Activated T-helper 9 cell treated with anti-CD3 and anti-CD28 coated beads, Interleukin-2, amount 50 U/mL, for 16 hours (primary cell): ENCODE measurements at places on chromosomes 12 and 14.

DNA sequence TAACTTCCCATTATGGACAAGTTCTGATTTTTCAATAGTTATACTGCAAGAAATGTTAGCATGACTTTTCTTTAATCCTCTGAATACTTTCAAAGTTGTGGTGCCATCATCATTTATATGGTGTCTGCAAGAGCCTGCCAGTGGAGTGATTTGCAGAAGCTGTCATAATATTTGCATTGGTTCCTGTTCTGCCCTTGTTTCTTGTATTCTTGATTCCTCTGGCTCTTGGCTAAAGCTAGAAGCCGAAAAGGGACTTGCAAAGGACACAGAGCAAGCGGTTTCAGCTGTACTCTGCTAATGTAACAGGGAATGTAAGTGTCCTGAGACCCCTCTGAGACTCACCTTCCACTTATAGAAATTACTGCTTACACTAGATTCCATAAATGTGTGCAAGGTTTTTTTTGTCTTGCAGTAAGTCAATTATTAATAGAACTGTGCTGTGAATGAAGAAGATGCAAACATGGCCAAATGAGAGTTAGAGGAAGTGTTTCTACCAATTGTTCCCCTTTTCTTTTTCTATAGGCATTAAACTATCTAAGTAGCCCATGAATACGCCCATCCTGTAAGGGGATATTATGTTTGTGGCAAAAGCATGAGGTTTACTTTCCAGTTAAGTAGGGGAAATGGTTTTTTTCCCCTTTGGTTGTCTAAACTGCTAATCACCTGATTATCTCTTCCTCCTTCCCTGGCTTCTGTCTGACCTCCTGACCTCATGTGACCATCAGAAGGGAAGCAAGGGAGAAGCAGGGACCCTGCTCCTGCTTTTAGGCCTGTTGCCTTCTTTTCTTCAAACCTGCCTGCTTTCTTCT lies 5.3 kb downstream of the DYRK4 start:
- no peak for DNase-seq

- DNase-seq, result no peak
Observed at GRCh38 chr12:114852976-114853529, 169.1 kb upstream of the TBX3 start.

- DNase-seq, result no peak
Observed at GRCh38 chr12:124893792-124894516, 20.5 kb downstream of the UBC start.

DNA sequence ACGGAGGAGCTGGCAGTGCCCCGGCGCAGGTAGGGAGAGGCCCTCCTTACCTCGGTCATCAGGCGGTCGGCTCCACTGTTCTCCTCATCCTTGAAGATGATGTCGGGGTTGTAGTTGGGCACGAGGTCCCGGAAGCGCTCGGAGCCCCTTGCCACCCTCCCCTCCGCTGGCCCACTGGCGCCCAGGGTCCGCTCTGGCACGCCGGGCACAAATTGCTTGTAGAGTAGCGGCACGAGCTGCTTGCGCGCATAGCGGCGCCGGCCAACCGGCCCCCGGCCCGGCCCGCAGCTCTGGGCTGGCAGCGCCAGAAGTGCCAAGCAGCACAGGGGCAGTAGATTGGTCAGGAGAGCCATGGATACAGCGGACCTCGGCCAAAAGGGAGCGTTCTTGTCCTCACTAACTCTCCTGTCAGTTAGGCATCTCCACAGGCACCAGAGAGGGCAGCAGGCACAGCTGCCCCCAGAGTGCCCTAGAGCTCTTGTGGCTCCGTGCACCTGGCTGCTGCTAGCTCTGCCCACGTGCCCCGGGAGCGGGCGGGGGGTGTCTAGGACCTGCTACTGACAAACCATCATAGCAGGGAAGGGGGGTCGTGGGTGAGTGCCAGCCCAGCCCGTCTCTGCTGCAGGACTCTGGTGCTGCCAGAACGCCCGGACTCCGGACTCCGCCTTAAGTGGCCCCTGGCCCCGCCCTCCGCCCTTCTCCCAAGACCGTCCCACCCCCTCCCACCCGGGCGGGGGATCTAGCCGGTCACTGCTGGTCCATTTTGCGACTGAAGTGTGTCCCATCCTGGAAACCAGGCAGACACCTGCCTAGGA lies at the start of gene DHH:
DHH (minus strand) TSS at position 642 of the 815 bp plus-strand sequence; CDS start at position 353, 289 bp downstream.
- DNase-seq, result no peak

DNA sequence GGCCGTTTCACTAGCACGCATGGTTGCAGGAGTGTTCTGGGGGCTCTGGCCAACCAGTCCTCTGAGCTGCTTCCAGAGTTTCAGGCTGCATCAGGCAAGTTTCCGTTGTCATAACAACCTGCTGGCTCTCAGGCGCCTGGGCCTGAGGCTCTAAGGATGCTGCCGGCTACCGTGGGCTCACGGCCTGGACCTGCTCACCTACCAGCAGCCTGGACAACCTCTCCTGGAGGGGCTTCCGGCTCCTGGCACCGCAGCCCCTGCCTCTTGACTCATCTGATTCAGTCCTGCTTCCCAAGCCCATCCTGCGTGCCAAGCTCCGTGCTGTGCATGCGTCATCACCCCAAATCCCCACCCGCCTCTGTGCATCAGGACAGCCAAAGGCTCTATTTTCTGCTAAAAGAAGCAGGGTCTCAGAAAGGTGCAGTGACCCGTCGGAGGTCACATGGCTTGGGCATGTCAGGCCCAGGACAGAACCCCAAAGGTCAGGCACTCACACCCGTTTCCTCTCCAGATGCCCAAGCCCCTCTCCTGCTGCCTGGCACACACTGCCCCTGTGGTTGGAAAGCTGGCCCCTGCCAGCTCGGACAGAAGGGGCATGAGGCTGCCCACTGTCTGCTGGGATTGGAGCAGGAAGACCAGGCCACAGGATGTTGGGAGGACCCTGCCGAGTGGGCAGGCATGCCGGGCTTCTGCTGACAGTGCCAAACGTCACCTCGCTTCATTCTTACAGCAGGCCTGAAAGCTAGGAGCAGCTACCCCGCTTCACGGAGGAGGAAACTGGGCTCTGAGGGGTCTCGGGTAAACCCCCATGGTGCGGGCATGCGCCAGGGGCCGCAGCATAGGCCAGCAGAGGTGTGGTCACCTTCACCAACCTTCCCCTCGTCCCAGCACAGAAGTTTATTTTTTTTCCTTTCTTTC lies 5.7 kb downstream of the BEGAIN start:
- DNase-seq, result no peak

DNA sequence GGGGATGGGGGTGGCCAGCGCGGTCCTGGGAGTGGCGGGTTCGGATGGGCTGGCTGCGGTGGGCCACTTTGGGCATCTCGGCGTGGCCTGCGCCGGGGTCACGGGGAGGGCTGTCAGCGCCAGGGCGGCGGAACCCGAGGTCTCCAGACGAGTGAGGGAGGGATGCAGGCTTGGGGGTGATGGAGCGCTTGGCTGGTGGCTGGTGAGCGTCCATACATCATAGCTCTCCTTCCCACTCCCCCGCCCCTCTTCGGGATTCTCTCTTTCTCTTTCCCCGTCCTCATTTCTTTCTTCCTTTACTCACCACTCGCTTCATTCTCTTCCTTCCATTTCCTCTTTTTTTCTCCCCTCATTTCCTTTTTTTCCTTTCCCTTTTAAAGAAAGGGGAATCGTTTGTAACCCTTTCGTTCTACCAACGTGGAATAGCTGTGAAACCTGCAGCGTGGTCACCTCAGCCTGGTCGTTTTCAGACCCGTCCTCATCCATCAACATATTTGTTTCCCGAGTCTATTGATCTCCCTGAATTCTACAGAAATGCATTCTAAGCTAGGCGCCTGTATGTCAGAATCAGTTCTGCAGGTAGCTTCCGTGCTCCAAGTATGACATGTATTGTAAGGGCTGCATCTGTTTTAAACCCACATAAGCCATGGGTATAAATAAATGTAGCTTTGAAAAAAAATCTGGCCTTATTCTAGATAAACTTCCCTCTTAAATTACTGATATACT lies 260.3 kb upstream of the E2F7 start:
- DNase-seq, result no peak

DNA sequence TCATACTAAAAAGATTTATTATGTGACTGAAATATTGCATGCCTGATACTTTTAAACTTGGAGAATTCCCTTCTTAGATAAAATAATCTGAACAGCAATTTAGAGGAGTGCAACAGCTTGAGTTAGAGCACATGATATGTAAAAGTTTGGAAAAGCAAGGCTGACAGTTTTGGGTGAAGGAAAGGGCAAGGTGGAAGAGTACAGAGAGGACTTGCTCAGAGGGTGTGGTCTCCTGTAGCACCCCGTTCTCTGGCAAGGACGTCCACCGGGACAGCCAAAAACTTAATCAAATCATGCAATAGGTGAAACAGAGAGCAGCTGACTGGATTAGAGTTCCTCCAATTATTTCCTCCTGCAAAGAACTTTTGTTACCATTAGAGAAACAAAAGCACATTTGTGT lies 65.2 kb upstream of the PDZRN4 start:
- no peak for DNase-seq

GRCh38 chr14:92964124-92965109 lies 41.5 kb downstream of the CHGA start:
- DNase-seq, result no peak

DNA sequence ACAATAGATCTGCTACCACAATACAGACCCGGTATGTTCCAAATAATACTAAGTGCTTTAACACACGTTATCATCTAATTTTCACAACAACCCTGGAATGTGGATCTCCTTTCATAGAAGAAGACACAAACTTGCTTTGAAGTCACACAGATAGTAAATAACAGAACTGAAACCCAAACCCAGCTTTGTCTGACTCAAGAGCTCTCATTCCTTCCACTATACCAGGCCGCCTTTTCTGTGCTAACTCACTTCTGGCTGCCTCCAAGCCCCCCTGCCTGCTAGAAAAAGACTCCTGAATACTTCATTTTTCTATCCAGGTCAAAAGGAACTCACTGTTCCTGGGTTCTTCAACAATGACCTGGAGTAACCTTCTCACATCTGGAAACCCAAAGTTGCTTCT lies 37.8 kb downstream of the PRPF40B start:
- no peak for DNase-seq

- DNase-seq, result no peak
Observed at GRCh38 chr14:34059037-34059924, 108.4 kb upstream of the EGLN3 start.

DNA sequence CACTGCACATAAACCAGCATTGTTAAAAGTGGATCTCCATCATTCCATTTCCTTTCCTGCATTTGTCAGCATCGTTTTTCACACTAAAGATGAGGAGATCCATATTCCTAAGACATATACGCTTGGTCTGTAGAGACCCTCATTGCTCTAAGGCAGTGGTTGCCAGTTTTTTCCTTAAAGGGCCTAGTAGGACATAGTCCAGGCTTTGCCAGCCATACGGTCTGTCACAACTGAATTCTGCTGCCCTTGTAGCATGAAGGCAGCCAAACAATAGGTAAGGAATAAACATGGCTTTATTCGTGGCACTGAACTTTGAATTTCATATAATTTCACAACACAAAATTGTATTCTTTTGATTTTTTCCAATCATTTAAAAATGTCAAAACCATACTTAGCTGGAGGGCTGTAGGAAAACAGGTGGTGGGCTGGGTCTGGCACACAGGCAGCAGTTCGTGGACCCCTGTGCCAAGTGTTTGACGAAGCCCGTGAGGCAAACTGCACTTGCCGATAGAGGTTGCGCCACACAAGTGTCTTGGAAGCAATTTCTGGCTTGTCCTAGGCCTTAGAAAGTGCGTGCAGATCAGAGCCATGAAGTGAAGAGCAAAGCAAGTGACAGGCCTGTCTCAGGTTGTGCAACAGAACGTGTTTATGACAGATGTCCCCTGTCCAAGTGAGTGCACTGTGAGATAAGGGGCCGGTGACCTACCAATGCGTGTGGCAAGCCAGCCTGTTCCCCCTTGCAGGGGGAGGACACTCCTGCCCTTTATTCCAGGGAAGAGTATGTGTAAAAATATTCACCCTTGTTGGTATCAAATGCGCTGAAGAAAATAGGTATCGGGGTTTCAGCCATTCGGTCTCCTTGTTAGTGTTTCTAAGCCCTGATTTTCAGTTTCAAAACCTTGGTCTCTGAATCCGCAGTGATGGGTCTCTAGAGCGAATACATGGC lies 916 bp upstream of the CHPT1 start:
- no peak for DNase-seq

DNA sequence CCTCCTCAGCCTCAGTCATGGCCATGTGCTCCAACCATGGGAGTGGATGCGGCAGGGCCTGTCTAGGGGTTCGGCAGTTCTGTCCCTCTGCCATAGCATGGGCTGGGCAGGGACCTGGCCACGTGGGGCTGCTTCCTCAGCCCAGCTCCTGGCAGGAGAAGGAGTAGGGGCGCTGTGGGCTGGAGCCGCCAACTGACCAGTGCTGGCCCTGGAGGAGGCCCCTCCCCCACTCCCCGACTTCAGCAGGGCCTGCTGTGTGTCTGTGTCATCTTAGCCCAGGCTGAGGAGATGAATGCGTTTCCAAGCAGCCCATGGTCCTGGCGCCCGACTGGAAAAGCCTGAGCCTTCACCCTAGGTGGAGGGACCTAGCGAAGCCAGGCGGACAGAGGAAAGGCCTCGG lies 2.7 kb upstream of the PACS2 start:
- no peak for DNase-seq

- no peak for DNase-seq
Observed at GRCh38 chr12:45432710-45433109, 216.8 kb downstream of the ANO6 start.

- DNase-seq, result no peak
Observed at GRCh38 chr12:53128780-53129569, 25.7 kb downstream of the SOAT2 start.

GRCh38 chr14:91293281-91293680 lies 48.8 kb upstream of the GPR68 start:
- no peak for DNase-seq

GRCh38 chr12:51887476-51888315 lies at the start of gene ANKRD33:
Gene ANKRD33, plus strand, starts transcription at chr12:51888103. Its CDS starts 84 bp downstream, at chr12:51888187.
- no peak for DNase-seq

- no peak for DNase-seq
Observed at GRCh38 chr14:23492618-23493272, 23.2 kb downstream of the NGDN start.

DNA sequence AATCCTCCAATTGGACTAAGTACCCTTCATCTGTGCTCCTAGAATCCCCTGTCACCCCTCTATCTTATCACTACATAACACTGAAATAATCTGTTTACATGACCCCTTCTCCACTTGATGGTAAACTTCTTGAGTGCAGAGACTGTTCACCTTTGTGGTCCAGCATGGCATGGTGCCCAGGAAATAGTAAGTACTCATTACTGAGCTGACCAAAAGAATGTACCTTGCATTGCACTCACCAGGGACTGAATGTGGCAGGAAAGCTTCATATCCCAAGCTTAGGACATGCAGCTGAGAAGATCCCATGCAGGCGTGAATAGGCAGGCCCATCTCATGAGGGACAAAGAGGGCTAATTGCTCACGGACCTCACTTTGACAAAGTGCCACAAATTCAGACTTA lies 1.4 kb upstream of the GARIN2 start:
- DNase-seq, result no peak

- no peak for DNase-seq
Observed at GRCh38 chr14:99755068-99755405, 38.2 kb upstream of the EML1 start.

DNA sequence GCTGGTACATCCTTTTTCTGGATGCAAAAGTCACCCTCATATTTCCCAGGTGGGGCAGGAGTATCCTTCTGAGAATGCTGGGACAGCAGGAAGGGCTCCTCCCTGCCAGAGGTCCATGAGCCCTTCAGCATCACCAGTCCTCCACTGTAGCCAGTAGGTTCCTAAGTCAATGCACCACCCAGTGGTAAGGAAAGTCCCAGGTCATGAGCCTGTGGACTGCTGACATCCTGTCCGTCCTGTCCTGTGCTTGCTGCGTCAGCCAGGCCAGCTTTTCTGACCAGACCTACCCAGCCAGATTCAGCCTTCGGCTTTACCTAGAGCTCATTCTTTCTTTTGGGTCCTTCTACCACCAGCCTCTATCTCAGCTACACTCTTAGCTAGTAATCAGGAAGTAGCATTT lies 23.0 kb upstream of the ACTN1 start:
- DNase-seq, result no peak

GRCh38 chr12:11658791-11659190 lies 9.3 kb downstream of the ETV6 start:
- DNase-seq, result no peak
